ENCODE measurements at places on chromosomes 12 and 14. TPM values are rescaled to one million over a fixed set of nuclear protein-coding genes. Genes with fewer than 3 reads are reported as not detected.
A peak's percentile ranks its signal among the peaks of the same experiment; 100 is the strongest.

- no peak for DNase-seq
Observed at GRCh38 chr12:124436366-124436765, 131.0 kb downstream of the NCOR2 start.

- no peak for DNase-seq
Observed at GRCh38 chr12:49684310-49684854, 22.8 kb downstream of the FMNL3 start.

GRCh38 chr12:132182711-132183365 is 38.6 kb downstream of the NOC4L start:
- no peak for DNase-seq

- no peak for DNase-seq
Observed at GRCh38 chr14:50117456-50117855, 1.1 kb upstream of the VCPKMT start.

DNA sequence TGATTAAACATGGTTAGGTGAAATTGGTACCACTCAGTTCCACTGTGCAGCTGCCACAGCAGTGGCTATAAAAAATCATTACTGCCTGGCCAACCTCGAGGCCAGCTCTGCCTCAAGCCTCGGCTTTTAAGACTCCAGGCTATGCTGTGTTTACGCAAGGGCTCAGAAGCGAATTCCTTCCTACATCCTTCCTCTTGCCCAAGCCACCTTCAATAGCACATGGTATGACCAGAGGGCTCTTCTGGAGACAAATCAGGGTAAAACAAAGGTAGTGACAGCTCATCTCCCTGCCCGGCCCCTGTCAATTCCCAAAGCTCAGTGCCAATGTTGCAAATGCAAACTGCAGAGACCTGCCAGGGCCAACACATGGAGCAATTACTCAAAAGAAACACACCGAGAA is 31.9 kb downstream of the NUAK1 start:
- DNase-seq, result no peak

DNA sequence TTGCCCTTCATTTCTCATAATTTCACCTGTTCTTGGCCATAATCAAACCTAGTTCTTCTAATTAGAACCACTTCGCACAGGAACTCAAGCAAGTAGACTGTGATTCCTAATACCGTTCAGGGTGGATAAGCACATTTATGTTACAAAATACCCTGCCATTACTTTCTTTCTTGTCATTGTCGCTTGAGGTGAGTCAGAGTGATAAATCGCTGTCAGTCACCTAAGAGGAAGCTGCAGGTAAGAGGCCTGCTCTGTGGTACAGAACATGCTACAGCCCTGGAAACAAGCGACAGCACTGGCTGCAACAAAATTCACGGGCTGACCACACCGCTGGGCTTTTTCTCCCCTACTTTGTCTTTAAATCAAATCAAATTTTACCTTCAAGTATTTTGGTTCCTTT is 218.2 kb downstream of the ANO6 start:
- no peak for DNase-seq

- DNase-seq, result no peak
Observed at GRCh38 chr14:51208982-51209381, 31.1 kb upstream of the TMX1 start.

DNA sequence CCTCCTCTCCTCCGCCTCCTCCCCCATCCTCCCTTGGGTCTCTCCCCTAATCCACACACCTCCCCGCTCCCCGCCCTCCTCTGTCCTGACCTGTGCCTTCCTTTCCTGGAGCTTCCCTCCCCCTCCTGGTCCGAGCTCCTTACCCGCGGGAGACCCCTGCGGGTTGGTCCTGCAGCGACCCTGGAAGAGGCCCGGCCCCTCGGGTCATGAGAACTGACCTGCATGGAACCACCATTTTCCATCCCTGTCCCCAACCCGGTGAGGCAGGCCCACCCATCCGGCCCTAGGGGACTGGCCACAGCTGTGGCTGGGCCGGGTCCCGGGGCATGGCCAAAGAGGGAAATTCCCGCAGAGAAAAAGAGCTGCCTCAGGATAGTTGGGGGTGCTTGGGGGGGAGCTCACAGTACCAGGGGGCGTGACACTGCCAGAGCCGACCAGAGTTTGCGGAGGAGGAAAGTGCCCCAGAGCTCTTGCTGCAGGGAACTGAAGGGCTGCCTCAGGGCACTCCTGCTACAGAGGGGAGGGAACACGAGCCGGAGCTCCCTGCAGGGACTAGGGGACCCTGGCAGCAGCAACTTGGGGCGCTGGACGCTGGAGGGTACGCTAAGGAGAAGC is 613 bp downstream of the ARHGEF40 start:
- DNase-seq, result peak; percentile 47

GRCh38 chr14:48690349-48690748 is 895.8 kb downstream of the RPS29 start:
- no peak for DNase-seq

DNA sequence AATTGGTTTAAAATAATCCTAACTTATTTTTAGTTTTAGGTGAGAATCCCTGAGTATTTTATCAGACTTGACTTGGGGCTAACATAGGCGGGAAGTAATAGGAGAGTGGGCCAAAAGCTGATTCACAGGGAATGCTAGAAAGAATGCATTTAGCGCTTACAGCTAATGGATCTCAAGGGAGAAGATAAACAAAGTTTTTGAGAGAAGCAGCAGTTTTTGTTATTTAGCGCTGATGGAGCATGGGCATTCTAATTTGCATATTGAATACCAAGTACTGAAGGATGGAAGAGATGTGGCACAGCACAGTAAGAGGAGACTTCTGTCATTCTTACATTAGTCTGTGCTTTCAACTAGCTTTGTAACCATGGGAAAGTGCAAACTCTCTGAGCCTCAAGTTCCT is 436.0 kb upstream of the FBXO33 start:
- no peak for DNase-seq

DNA sequence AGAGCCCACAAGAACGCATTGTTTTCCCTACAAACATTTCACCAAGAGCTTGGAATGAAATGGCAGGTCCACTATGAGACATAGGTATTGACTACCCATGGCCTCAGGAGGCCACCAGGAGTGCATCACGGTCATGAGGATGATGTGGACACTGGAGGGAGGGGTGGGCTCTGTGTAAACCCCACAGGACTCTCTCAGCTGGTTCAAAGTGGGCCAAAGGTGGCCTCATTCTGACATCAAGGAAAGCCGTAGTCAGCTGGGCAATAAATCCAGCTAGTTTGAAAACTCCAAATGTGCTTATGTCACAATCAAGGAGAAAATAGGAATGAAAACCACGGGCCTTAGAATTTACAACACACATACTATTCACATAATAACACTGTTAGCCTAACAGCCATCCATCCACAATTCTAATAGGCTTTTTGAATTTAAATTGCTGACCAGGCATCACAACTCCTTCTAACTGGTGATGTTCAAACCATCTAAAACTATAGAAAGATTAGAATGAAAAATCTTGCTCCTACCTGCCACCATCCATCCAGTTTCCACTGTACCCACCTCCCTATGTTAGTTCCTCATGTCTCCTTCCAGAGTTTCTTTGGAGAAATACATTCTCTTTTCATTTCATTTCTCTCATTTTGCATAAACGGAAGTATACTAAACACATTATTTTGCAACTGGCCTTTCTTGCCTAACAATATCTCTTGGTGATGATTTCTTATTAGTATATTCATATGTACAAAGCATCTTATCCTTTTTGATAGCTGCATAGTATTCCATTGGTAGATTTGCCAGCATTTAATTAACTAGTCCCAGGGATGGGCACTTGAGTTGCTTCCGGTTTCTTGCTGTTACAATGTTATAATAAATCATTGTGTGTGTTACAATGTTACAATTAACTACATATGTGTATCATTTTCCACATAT is 21.5 kb downstream of the CMKLR1 start:
- DNase-seq, result no peak

The FBLN5 gene
- 3.5 TPM for total RNA-seq

The KRT72 gene
- 0.67 TPM for total RNA-seq

The KLRC2 gene
- 4.4 TPM for total RNA-seq

The NPFF gene
- total RNA-seq, result not detected

Measured in activated naive CD8-positive, alpha-beta T cell treated with anti-CD3 and anti-CD28 coated beads, Interleukin-2, amount 10 ng/mL, durations not matched to agents 7 days and 5 days (primary cell).